NCI-H1694 treated with DMSO at 0.1 percent for 48 hours (cell line): ENCODE measurements at places on chromosomes 2 and 18.

DNA sequence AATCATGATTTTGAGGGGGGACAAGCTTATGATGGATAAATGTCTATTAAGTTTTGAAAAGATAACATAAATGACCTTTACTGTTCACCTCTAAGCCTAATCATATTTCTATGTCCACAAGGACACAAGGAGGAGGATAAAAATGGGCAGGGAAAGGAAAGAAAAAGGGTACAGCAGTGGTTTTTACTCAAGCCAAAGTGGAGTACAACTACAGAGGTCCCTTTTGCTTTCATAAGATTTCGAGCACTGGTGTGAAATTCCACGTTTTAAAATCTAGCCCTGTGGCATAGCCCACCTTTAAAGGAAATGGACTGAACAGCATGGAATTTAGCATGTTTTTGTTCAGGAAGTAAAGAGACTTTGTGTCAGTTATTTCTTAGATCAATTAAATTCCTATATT is 19.2 kb downstream of the FN1 start:
- DNase-seq, result no peak

DNA sequence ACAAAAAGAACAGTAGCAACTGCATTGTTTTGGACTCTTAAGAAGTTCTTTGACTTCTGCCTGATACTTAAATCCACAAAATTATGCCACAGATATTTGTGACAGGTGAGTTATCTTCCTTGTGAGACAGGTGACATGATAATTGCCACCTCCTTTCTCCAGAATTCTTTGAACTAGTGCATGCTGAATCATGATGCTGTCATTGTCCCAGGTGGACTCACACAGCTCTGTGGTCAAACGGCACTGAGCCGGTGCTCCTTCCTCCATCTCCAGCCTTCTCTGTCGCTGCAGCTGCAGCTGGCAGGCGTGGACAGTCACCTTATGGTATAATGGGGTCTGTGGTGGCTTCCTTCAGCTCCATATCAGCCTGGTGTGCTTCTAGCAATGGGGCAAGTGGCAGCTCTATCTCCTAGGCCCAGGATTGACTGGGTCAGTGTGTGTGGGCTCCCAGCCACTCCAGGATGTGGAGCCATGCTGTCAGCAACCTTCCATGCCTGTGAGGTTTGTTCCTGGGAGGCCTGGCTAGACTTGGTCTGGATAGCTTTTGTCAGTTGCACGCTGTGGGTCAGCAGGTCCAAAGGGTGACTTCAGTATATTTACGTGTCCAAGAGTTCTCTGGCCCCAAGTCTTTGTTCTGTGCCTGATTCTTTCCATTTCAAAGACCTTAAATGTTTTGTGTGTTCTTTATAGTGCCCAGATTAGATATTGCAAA is 15.7 kb downstream of the ARMC9 start:
- no peak for DNase-seq

DNA sequence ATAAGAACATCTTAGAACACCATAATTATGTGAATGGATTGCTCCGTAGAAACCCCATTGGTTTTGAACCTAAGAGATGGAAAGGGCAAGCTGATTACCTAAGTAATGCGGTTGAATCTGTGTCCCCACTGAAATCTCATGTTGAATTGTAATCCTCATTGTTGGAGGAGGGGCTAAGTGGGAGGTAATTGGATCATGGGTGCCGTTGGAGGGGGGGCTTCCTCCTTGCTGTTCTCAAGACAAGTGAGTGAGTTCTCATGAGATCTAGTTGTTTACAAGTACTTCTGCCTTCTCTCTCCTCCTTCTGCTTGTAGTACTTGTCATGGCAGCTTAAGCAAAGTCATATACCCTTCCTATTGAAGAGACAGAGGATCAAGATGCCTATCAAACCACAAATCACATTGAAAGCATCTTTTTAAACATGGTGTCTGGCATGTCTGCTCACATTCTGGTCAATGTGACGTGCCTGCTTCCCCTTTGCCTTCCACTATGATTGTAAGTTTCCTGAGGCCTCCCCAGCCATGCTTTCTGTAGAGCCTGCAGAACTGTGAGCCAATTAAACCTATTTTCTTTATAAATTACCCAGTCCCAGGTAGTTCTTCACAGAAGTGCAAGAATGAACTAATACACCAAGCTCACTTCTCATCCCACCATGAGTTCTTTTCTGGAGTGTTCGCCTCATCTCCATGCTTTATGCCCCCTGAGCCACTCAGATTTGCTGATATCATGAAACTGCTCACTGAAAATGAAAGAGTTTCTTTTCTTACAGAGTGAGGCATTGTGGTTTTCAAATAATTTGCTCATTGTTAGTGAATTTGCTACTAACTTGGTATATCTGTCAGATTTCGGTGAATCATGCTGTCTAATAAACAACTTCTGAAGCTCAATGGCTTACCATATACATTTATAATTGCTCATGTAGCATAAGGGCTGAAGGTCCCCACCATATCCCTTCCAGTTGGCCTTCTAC is 23.6 kb downstream of the KCNE4 start:
- no peak for DNase-seq

DNA sequence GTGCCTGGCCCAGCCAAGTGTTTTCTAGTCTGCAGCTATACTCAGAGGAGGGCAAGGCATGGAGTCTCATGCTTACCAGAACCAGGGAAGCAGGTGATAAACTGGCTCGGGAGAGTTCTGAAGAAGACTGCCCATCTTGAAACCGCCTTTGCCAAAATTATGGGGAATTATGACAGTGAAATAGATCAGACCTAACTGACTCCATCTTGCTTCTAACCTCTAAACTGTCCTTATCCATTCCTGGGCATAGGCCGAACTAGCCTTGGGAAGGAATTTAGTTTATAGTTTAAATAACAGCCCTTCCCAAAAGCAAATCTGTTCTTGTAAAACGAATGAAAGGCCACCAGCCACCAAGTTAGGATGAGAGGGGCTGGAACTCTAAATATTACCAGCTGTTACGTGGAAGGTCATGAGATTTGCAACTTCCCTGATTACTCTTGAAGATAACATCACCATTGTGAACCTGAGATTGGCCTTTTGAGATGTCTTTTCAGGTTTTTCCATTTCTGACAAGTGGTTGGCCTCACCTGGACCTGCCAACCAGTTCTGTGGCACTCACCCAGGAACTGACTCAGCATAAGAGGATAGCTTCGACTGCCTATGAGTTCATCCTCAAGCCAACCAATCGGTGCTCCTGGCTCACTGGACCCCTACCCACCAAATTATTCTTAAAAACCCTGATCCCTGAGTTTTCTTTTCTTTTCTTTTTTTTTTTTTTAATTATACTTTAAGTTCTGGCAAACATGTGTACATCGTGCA is 23.4 kb downstream of the CHCHD5 start:
- DNase-seq, result no peak

- no peak for DNase-seq
Measured at GRCh38 chr2:26644188-26644835, 3.1 kb upstream of the CIB4 start.

DNA sequence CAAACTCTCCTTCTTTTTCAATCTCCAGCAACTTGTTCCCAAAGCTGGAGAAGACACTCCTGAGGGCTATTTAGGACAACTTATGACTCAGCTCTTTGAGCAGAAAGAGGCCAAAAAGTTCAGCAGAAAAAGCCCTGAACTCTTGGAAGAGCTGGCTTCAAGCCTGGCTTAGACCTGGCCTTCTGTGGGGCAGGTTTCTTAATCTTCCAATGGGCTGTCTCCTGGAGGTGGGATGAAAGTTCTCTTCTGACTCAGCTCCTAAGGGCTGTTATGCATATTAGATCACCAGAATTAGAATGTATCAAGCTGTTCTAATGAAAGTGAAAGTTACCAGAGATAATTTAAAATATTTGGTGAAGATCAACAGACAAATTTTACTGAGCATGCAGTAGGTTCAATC is 129.4 kb downstream of the RAD51AP2 start:
- DNase-seq, result no peak

DNA sequence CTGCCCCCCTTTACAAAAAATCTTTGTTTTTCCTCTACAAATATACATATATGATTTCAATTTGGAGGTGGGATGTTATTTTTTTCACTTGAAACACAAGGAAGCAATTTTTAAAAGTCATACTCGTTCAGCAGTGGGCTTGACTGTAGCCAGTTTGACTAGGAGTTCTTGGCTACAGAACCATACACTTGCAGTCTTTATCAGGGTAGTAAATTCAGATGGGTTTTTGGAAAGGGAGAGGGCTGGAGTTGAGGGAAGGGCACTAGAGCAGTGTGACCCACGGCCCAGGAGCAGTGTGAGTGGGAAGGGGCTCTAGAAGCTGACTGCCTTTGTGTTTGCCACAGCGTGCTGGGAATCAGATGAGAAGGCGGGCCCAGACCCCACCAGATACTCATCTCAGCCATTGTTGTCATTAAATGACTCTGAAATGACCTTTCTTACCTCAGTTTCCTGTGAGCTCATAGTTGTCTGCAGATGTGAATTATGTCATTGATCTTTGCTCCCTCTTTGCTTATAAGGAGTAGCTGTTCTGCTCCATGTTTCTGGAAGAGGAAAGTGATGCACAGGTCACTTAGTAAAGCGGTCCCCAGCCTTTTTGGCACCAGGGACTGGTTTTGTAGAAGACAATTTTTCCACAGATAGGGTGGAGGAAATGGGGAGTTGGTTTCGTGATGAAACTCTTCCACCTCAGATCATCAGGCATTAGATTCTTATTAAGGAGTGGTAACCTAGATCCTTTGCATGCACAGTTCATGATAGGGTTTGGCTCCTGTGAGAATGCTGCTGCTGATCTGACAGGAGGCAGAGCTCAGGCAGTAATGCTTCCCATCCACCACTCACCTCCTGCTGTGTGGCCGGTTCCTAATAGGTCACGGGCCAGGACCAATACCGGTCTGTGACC is 116.8 kb downstream of the SPTBN1 start:
- DNase-seq, result no peak

DNA sequence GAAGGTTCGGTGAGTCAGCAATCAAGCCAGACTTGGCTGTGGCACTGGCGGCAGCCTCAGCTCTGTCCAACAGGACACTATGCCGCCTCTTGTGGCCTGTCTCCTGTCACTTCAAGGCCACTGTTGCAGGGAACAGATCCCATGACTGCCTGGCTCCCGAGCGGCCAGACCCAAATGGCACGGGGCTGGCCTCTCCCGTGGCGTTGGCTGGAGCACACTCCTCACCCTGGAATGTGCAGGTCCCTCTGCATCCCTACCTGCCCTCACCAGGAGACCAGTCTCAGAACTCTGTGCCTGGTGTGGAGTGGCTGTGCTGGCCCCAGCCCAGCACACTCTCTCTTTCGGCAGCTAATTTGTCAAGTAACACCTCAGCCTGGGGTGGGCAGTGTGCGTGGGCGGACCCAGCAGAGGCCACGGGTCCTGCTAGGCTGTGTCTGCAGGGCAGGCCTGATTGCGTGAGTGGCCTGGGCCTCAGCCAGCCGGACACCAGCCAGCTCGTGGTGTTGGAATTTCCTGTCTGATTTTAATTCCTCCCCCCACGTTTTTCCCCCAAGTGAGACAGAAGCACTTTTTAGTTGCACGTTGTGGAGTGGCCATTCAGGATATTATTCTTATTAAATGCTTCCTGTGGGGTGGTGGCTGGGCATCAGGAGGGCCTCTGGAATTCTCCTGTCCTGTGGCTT is 179.3 kb downstream of the GLI2 start:
- DNase-seq, result no peak

GRCh38 chr2:207321514-207321913 is 155.8 kb upstream of the KLF7 start:
- DNase-seq, result no peak

DNA sequence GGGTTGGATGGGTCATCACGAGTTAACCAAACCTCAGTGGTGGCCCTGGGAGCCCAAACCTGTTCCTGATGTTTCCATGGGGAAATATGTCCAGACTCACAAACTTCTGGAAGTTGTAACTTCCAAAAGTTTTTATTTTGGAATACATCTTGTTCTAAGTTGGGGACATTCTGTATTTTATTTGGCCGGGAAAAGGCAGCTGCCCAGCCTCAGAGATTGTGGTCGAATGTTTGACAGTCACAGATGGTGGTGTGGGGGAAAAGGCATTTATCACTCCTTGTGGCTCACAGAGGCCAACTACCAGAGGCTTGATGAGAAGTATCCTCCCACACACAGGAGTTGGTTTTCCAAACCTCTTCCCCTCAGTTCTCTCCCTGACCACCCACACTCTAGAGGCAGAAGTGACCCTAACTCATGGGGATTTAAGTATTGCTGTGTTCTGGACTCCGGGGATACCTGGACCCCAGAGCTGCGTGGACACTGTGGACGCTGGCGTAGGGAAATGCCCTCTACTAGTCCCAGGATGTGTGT is 124.7 kb upstream of the PPP1CB start:
- DNase-seq, result no peak

DNA sequence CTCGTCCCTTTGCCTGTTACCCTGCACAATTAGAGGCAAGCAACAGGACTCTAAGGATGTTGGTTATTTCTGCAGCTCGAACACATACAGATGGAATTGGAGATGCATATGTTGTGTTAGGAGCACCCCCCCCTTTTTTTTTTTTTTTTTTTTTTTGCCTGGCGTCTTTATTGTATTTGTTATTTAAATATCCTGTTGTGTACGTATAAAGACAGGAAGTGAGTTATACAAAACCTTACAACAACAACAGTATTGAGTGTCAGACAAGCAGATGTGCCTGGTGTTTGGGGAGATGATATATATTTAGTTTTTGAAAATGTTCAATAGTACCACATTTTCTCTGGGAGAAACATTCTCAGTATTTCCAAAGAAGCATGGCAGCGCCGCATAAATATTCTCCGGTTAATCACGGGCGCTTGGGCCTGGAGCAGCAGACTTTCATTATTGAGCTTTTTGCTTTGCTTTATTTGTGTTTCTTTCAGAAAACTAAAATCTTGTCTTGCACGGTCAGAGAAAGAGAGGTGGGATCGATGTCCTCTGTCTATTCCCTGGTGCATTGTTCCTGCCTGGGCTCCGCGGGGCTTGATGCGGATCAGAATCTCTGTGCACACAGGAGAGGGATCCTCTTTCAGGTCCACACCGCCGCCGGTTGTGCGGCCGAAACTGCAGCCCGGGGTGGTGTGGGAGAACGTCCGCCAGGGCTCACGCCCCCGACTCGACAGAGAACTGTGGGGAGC is 23.2 kb upstream of the ZNF516 start:
- no peak for DNase-seq

- DNase-seq, result no peak
Measured at GRCh38 chr2:241680827-241681599, 5.6 kb downstream of the DTYMK start.

GRCh38 chr2:129802290-129802689 is 177.2 kb upstream of the RAB6C start:
- no peak for DNase-seq

- DNase-seq, result no peak
Measured at GRCh38 chr18:37502601-37503000, 63.0 kb downstream of the CELF4 start.

- no peak for DNase-seq
Measured at GRCh38 chr2:227703280-227703732, 14.5 kb downstream of the SLC19A3 start.

DNA sequence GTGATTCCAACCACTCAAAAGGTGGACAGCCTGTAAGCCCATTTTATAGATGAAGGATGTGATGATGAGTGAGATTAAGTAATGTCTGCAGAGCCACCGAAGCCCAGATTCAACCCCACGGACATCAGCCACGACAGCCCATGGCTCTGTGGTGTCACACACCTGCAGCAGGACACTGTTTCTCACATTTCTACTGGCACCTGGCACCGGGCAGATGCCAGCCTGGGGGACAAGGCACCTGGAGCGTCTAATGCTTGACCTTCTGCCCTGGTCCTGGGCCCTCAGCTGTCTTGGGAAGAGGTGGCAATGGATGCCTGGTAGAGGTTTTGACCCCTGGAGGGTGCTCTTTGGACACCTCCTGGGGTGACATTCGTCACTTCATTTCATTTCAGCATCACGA is 176.3 kb downstream of the ANAPC1 start:
- DNase-seq, result no peak

- DNase-seq, result no peak
Measured at GRCh38 chr2:213187833-213188532, 36.6 kb upstream of the IKZF2 start.
